RWPE1 (cell line): ENCODE measurements at places on chromosomes 7 and 10.

DNA sequence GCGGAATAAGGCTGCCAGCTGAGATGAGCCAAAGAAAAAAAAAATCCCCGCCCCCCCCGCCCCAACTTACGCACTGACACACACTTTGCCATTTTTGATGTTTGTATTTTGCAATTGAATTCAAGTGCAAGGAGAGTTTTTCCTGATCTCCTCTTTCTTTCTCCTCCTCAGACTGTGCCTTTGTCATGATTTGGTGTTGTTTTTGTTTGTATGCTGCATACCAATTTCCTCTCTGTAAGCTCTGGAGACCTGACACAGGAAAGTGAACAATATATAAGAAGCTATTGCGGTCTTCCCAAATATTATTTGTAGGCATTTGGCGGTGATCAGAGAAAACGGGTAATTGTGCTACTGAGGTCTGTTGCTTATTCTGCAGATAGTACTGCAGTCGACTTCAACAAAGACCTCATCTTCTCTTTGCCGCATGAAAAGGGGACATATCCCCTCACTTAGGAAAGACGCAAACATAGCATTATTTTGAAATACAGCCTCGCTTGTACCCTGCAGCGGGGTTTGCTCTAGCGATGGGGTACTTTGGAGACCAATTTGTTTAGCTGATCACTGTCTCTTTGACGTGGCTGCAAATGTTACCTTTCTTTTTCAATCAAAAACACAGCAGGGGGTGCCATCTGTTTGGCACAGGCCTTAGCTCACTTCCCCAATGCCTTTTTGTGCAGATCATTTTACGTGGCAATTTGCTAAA is 206.6 kb downstream of the SKAP2 start:
- DNase-seq = no peak

DNA sequence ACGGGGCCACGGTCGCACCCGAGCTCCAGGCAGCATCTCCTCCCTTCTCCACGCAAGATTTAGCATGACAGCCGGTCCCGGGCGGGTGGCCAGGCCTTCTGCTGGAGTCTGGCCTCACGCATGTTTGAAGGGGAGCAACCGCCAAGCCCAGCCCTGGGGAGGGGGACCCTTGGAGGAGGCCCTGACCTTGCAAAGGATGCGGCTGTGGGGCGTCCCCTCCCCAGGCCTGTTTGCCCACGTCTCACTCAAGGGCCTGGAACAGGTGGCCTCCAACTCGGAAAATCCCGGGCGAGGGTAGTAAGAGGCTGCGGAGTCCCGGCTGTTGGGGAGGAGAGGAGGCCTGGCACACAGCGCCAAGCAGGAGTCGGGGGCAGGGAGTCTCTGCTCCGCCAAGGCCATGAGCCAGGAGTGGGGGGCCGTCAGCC is 50.6 kb upstream of the DPYSL4 start:
- DNase-seq = no peak

- peak; percentile 85 for DNase-seq
These were observed 270.7 kb downstream of the ZNF33B start for GRCh38 chr10:42367532-42368230.

DNA sequence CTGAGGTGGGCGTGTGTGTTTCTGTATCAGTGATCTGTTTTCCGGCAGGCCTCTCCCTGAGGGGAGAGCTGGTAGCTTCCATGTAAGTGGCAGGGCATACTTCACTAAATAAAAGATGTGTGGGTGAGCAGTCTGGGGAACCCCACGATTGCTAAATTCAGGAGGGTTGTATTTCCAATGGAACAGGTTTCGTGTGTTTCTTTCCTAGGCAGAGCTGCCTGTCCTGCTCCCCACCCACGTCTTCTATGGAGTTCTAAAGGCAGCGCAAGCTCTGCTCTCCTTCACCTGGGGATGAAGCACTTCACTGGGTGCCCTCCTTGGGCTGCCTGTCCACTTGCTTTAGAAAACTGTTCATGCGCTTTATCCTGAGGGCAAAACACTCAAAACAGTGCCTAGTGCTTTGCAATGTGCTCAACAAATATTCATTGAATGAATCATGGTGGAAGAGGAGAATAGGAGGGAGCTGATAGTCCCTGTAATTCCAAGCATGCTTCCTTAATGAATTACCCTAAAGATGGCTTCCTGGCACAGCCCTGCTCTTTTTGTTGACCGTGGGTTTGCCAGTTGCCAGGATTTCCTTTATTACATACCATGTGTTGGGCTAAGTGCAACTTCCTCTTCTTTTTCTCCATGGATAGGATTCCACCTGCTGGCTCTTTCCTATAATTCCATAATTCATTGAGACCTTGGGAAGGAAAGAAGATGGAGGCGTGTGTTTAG is 50.6 kb upstream of the SRPK2 start:
- DNase-seq = peak; percentile 85

DNA sequence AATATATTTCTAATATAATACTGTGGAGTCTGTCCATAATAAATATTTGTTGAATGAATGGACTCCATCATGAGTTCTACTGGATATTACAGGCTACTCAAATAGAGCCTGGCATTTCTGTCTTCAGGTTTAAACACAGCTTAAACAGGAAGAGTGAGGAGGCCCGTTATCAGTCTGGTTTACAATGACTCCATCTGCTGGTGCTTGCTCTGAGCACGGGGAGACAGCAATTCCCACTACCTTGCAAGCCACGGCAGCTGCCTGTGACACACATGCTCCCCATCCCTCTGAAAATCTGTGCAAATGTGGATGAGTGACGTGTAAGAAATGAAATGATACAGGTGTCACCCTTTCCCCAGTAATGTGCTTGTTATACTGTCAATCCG is 293.5 kb upstream of the IMMP2L start:
- DNase-seq = no peak

- peak; percentile 73 for DNase-seq
These were observed 56.0 kb upstream of the BTRC start for GRCh38 chr10:101297901-101298486.

DNA sequence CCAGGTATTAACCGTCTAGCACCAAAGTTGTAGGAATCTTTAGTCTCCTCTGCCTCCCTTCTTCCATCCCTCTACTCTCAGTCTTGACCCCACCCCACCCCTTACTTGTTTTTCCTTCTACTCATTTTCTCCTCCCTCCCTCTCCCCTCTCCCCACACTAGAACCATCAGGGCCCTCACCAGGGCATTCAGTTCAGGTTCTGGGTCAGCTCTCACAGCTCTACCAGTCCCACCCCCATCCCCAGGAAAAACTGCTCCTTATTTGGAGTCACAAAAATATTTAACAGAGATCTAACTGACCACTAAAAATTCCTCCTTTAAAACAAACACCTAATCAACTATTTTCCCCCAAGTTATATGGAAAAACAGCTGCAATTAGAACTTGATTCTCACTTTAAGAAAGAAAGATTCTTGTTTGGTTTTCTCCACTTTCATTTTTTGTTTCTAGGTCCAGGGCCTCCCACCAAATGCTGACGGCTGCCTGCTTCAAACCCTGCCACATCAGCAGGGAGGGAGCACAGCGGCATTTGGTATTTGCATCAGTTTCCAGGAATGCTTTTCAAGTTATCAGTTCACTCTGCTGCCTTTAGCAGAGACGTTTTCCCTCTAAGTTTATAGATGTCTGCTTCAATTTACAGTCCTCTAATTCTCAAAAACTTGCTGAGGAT is 2.8 kb upstream of the COL1A2 start:
- no peak for DNase-seq

DNA sequence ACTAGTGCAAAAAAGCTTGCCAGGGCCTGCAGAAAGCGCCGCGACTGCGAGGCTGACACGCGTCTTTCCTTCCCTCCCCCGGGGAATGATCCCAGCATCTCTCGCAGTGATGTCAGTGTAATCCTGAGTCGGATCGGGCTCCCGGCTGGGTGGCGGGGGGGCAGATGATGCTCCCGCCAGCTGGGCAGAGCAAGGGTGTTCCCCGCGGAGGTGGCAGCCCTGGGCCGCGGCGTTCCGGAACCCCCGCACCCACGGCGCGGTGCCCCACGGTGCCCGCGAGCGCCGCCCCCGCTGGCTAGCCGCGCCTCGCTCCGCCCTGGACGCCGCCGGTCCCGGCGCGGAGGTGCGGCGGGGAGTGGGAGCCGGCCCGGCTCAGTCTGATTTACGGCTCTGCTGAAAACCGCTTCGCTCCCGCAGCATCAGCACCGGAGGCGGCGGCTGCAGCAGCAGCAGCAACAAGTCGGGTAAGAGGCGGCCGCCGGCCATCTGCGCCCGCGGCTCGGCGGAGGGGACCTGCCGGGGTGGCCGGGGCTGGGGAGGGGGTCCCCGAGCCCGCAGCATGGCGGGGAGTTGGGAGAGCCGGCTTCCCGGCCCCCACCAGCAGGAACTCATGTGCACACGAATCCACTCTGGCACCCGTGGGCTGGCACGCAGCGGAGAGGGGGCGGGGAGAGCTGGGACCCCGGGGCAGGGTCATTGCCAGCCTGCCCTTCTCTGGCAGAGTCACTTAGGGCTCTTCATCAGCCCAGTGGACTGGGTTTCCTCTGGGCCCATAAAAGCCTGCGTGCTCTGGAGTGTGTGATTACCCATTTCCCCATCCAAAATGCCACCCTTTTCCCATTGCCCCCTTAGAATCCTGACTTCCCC is at the start of gene ZNF365:
Gene ZNF365 (plus strand): TSS at position 375 of the 867 bp plus-strand sequence. CDS start 1,825 bp downstream, outside the sequence.
- DNase-seq = peak; percentile 50

- DNase-seq = no peak
These were observed 193.2 kb downstream of the LRMDA start for GRCh38 chr10:75624638-75625037.
